Cortex of kidney (tissue), 1 donor: ENCODE measurements at places on chromosomes 12 and 14.

DNA sequence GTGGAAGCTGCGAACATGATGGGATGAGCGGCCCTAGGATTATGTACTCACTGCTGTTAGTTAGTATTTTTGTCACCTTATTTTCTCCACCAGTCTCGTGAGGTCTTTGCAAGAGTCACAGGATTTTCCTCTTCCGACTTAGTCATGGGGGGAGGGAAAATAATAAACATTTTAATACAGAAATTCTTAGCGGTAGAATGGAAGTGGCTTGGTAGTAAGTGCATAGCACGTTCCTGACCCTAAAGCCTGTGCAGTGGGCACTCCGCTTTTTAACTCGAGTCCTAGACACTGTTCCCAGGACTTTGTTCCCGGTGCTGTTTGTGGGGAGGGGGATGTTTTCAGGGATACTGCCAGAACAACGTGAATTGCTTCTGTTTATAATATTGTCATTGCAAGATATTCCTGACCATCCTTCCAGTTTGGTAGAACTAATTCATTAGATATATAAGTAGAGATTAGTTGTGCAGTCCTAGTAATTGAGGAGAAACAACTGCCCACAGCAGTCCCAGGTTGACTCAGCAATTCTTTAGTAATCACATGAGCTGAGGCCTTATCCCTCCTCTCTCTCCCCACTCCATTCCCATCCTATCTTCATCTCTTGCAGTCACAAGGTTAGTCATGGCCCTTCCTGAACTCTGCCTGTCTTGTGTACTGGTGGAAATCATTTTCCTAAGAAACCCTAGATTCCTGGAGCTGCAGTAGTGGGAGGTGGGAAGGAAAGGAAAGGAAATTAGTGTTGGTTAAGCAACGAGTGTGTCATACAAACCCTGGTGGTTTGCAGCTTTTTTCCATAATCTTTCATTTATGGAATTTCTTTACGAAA lies 799 bp downstream of the SLC38A6 start:
- DNase-seq = no peak

- no peak for DNase-seq
These were observed 16.1 kb upstream of the P2RX7 start for GRCh38 chr12:121116318-121117225.

DNA sequence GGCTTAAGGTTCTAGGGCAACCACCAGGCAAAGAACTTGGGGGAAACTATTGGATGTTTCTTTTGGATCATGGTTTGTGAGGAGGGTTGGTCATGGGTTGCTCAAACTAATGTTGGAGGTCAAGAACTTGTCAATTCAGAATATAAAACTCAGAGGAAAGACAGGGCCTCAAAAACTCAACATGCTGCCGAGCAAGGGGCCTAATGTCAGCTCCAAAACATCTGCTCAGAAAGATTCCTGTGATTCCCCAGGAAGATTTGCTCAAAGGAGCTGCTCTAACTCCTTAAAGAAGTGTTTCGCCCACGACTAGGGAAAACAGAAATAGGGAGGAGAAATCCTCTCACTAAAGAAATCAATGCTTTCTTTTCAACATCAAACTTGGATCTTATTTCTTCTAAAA lies 3.7 kb upstream of the IGF1 start:
- DNase-seq = no peak

- DNase-seq = no peak
These were observed 3.2 kb downstream of the DGLUCY start for GRCh38 chr14:91116913-91117588.

- DNase-seq = no peak
These were observed 42.9 kb downstream of the CMAS start for GRCh38 chr12:22088886-22089285.

- DNase-seq = no peak
These were observed 4.3 kb upstream of the ASCL1 start for GRCh38 chr12:102953221-102953620.

DNA sequence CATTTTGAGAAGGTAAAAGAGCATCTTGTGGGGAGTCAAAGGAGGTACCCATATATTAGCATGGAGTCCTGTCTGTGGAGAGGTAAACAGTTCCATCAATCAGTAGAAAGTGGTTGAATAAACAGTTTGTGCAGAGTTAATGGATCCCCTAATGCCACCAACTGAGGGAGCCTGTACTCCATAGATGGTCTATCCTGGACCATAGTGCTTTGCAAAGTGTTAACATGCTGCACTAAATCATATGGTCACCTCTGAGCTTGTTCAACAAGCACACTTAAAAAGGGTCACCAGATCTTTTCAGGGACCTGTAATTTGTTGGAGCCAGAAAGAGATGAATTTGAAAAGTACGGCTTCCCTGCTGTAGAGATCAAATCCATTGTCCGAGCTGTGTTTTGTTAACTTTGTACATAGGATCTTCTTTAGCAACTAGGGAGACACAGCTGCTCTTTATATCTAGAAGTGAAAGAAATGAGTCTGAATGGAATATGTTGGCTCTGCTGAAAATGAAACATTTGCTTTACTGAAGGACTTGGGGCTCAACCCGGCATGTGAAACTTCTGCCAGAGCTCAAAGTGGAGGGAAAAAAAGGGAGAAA lies 366.4 kb downstream of the ETNK1 start:
- no peak for DNase-seq

- DNase-seq = no peak
These were observed 81.6 kb downstream of the ITPK1 start for GRCh38 chr14:93033983-93034670.

- DNase-seq = no peak
These were observed 161.2 kb upstream of the SLC38A2 start for GRCh38 chr12:46533723-46534122.

DNA sequence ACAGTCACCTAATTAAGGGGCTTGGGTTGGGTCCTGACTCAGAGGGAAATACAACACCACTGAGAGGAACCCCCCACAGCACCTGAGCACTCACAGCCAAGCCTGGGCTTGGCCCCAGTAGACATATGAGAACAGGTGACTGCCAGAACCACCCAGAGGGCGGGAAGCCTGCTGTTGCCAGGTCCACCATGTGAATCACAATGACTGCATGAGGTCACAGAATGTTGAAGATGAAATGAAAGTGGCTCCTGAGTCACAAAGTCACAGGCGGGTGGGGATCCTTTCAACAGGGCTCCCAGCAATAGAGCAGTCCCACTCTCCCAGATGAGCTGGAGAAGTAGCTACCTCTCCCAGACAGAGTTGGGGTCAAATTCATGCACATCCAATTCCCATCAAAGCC lies at the start of gene LRRC74A:
LRRC74A (plus strand) TSS at position 287 of the 400 bp plus-strand sequence. CDS start 290 bp downstream, outside the sequence.
- DNase-seq = no peak

GRCh38 chr12:121214166-121214777 lies 4.3 kb downstream of the P2RX4 start:
- DNase-seq = no peak

- no peak for DNase-seq
These were observed 8.0 kb downstream of the DTX1 start for GRCh38 chr12:113064395-113065125.

GRCh38 chr12:84361651-84362551 lies 550.7 kb downstream of the SLC6A15 start:
- no peak for DNase-seq

DNA sequence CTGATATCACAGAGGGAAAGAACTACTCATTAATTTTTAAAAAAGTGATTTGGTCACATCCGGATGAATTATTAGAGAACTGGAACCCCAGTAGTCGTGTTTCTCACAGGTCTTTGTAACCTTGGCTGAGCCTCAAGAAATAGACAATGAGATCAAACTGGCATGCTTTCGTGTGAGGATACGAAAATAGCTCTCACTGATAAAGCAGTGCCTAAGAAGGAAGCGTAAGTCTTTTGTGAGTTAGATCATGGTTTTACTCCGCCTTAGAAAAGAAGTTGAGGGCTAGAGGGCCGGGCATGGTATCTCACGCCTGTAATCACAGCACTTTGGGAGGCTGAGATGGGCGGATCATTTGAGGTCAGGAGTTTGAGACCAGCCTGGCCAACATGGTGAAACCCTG lies 33.8 kb upstream of the GALNT16 start:
- no peak for DNase-seq

DNA sequence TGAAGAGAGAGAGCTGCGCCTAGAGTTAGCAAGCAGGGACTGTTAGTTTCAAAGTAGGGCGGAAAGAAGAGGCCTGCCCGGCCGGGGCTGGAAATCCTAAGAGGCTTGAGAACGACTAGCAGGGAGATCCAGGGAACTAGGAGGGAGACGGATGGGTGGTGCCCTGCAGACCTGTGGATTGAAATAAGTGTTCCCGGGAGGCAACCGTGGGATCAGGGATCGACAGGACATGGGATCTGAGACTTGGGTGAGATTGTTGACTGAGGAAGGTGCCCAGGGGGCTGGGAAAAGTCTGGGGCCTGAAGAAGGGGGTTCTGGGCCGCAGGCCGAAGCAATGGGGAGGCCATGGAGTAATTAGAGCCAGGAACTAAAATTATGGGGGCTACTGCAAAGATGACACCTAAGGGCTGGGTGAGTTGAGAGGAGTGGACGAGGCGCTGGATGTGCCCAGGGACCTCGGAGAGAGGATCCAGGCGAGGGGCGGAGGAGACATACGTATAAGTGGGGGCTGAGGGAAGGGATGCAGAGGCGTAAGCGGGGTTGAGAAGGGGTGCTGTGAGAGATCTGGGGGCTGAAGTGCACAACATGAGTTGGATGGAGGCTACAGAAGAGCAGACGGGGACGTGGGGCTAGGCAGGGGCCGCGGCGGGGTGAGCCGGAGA lies 635 bp downstream of the LTA4H start:
- no peak for DNase-seq

- DNase-seq = no peak
These were observed 2.0 kb upstream of the CHURC1 start for GRCh38 chr14:64912261-64912660.

- no peak for DNase-seq
These were observed 54.6 kb upstream of the OAS1 start for GRCh38 chr12:112852127-112852526.

- DNase-seq = no peak
These were observed 5.0 kb upstream of the RFLNA start for GRCh38 chr12:124289634-124290600.

- DNase-seq = no peak
These were observed 15.0 kb downstream of the MDM1 start for GRCh38 chr12:68317047-68317667.

- no peak for DNase-seq
These were observed 479 bp downstream of the GPR135 start for GRCh38 chr14:59464486-59465315.

DNA sequence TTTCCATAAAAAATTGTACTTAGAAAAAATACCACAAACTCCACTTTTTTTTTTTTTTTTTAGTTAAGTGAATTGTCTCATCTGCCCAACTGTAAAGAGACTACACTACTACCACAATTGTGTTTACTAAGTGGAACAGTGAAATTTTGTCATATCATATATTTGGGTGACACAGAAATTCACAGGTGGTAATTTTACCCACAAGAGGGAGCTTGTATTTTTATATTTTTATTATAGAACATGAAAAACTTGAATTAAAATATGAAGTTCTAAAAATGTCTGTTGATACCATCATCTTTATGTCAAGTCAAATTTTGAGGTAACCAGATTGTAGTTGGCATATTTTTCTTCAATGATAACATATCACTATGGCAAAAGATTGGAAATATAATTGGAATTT lies 329.4 kb upstream of the SOX5 start:
- no peak for DNase-seq

DNA sequence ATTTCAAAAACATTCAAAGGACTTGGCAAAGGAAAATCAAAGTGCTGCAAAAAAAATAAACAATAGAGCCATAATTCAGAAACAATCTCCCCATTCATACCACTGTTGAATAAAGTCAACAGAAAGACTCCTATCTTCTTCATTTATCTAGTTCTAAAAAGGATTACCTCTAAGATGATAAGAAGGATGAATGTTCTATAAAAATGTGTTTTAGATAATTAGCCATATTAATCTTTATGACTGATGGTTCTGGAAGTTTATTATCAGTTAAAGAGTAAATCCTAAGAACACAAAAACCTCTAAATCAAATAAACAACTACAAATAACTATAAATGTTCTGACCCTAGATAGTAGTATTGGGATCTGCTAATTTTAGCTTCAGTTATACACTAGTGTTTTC lies 37.8 kb upstream of the CDKL1 start:
- DNase-seq = no peak

- no peak for DNase-seq
These were observed 199.8 kb downstream of the RBM19 start for GRCh38 chr12:113766131-113766878.

GRCh38 chr12:130435331-130435730 lies 97.6 kb downstream of the PIWIL1 start:
- DNase-seq = no peak

DNA sequence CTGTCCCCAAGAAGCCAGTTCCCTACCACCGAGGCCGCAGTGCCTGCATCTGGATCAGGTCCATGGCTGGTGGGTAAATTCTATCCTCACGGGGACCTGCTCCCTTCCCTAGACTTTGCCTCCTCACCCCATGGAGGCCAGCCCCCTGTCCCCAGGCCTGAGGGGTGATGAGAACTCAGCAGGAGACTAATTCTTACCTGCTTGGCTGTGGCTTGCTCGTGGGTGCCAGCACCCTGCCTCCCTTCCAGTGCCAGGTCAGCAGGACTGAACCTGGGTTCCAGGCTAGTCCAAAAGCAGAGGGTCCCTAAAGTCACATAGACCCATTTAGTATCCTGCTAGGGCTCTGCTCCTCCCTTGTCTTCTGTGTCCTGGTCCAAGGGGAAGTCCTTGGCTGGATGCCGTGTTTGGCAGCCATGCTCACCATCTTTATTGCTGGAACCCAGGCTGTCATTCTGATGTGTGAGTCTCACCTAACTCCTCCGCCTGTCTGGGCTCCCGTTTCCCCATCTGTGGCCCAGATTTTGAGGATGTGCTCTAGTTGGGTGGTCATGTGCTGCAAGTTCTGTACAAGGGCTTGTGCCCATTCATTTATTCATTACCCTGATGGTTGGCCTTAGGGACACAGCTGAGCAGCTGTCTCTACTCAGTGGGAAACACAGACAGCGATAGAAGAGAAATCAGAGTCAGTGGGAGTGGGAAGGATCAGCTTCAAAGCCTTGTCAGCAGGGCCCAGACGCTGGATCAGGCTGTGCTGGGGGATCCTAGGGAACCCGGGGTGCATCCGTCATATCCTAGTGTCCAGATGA lies 949 bp downstream of the PLBD2 start:
- DNase-seq = no peak

GRCh38 chr12:11673666-11674461 lies 24.4 kb downstream of the ETV6 start:
- DNase-seq = no peak

DNA sequence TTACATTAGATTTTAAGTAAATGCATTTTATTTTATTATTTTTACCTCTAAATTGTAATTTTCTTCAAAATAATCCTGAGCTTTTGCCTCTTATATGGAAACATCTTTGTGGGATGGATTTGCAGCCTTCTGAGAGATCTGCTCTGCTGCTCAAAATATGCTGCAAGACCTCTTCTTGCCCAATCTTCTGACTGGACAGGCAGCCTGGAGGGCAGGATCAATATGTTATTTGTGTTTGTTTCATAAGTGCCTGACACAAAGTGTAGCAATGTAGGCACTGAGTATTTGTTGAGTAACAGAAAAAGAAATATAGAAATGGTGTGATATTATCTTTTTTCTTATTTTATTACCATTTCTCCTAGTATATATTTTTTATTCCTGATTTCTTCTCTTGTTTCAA lies 1106.9 kb downstream of the TMTC2 start:
- DNase-seq = no peak
